ENCODE measurements at places on chromosomes 2 and 18.

- DNase-seq, result no peak
Measured at GRCh38 chr2:210655229-210655975, 99.0 kb downstream of the CPS1 start.

DNA sequence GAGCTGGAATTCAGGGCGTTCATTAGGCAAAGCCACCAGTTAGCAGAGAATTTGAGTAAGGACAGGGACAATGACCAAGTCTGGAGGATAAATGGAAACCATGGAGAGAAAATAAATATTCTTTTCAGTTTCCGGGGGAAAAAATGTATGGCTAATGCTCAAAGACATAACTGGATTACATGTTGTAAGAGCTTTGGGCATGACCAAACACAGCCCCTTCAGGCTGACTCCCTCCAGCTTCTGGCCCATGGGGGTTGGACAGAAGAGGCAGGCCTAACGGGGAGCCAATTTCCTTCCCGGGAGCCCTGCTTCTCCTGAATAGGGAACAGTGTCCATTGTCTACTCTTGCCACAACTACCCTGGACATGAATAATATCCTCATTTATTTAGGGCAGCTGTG is 39.5 kb upstream of the FOXI3 start:
- DNase-seq, result no peak

- no peak for DNase-seq
Measured at GRCh38 chr2:181847198-181847556, 44.4 kb upstream of the ITPRID2 start.

- no peak for DNase-seq
Measured at GRCh38 chr18:34807106-34807796, 97.2 kb downstream of the DTNA start.

GRCh38 chr2:55454121-55454520 is 34.5 kb upstream of the CCDC88A start:
- DNase-seq, result no peak

GRCh38 chr2:30031184-30031583 is 109.8 kb upstream of the ALK start:
- DNase-seq, result no peak

- DNase-seq, result no peak
Measured at GRCh38 chr2:69567157-69567908, 76.2 kb downstream of the AAK1 start.

GRCh38 chr2:215712871-215713790 is 277.3 kb upstream of the FN1 start:
- no peak for DNase-seq

- no peak for DNase-seq
Measured at GRCh38 chr2:217899231-217900009, 103.4 kb downstream of the TNS1 start.

DNA sequence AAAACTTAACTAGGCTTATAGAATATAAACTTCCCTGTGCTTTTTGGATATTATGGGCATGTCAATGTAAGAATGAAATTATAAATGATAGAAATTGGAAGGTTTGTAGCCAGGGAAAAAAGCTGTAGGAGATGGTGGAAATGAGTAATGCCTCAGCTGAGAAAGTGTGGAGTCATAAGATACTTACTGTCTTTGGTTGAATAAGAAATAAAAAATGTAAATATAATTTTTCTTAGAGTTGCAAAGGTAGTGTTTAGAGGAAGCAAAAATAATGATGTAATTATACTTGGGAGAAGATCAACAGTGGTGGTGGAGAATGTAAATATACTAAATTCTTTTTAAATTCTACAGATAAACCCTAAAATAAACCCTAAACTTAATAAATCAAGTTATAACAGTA is 26.2 kb upstream of the RND3 start:
- DNase-seq, result no peak

DNA sequence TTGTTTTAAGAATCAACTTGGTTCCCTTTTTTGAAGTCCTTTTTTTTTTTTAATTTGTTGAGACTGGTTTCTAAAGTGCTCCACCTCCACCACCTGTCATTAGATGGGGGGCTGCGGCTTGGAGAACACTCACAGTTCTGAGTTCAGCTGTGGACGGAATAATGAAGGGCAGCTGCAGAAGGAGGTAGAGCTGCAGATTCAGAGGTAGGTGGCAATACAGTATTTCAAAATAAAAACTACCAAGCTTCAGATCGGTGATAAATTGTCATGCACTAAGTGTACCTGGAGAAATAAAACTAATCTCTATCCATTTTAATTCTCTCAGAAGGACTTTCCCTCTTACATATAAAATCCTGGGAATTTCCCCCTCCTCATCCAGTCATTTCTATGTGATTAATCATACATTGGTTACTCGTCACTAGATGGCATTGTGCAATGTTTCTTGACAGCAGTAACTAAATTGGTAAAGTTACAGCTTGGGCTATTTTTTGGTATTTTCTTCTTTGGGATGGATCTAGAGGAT is 81.1 kb upstream of the SLC39A10 start:
- no peak for DNase-seq
